ENCODE measurements at places on chromosomes 11 and 22.
A peak's percentile ranks its signal among the peaks of the same experiment; 100 is the strongest.

GRCh38 chr22:35353318-35353717, 27.6 kb upstream of the HMOX1 start:
- no peak for DNase-seq

- no peak for DNase-seq
Measured at GRCh38 chr11:133266986-133267385, 265.3 kb downstream of the OPCML start.

DNA sequence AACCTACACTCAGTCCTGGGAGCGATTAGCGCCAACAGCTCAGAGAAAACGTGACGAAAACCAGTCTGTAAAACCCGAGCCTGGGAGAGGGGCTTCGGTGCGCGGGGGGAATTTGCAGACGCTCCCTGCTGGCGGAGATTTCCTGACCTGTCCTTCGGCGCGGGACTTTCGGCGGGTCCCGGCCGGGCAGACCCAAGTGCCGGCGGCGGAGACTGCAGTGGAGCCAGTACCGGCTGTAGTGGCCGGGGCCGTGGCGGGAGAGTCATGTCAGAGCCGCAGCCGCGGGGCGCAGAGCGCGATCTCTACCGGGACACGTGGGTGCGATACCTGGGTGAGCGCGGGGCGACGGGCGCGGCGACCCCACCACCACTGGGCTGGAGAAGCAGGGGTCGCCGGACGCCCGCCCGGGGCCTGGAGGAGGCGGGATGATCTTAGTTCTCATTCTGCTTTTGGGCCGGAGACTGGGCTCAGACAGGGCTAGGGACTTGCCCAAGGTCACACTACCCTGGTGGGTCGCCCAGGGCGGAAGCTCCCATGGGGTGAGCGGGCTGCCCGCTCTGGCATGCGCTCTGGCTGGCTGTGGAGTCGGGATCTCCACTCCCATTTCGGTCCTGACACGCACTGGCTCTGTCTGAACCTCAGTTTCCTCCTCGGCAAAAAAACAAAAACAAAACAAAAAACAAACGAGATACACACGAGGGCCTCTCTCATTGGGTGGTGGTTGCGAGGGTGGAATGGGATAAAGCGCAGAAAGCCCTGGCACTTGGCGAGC, at the start of gene MTFP1:
TSS of gene MTFP1 (plus strand) at position 153 of the 772 bp plus-strand sequence. CDS start at position 265, 112 bp downstream.
- DNase-seq = peak; percentile 57

GRCh38 chr11:63369165-63369970, at the start of gene SLC22A9:
SLC22A9 (plus strand) TSS chr11:63369785; CDS start chr11:63370057, 272 bp downstream.
- no peak for DNase-seq

DNA sequence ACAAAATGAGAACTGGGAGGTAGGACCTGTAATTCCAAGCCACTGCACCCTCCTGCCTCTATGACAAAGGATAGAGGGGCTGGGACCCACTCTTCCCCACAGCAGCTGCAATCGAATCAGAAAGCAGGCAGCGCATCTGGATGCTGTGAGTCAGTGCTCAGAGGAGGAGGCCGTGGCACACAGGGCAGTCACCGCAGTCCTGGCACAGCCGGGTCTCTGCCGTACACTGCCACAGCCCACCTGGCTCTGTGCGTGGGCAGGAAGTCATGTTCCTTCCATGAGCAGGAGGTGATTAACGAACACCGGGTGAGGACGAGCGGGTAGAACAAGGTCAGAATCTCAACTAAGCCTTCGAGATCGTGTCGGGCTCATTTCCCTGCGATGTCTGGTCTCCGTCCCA, 30.2 kb upstream of the PPFIA1 start:
- DNase-seq = no peak

- DNase-seq = peak; percentile 38
Measured at GRCh38 chr11:70270877-70271648, 573 bp downstream of the PPFIA1 start.

DNA sequence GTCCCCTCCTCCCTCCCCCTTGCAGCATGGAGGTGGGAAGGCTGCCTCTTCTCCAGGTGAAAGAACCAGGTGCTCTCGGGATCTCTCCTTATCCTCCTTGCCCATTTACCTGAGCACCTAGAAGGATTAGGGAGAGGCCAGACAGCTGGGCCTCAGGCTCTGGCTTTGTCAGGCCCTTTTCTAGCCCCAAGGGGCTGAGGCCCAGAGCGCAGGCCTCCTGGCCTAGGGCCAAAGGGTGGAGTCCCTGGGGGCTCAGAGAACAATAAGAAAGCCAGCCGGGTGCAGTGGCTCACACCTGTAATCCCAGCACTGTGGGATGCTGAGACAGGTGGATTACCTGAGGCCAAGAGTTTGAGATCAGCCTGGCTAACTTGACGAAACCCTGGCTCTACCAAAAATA, 5.4 kb upstream of the TTLL1 start:
- no peak for DNase-seq

DNA sequence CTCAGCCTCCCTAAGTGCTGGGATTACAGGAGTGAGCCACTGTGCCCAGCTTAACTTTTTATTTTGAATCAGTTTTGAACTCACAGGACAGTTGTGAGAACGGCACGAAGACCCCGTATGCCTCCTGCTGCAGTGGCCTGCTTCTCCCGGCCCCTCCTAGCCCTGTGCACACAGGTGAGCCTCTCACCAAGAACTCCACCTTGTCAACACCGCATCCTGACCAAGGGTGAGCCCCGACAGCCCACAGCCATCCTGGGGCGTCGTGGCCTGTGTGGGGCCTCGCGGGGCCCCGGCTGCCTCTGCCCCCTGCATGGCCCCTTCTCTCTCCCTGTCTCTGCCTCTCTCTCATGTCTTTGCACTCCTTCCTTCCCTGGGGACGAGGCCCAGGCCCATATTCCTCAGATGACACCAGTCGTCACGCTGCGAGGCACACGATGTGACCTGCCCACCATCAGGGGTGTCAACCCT, 38.8 kb downstream of the GNB1L start:
- no peak for DNase-seq

DNA sequence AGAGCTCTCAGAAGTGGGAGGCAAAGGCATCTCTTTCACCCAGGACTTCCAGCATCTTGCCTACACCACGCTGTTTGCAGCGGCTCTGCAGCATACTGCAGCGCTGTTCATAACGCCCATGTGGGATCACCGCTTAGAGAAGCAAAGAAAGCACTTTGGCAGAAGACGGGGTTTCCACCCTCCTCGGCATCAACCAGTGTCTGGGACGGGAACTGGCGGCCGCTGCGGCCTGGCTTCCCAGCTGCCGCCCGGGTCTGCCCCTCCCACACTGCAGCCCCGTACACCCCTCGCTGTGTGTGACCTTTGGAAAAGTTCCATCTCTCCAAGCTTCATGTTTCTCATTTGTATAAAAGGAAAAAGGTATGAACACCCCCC, 545 bp upstream of the TIRAP start:
- DNase-seq = no peak

DNA sequence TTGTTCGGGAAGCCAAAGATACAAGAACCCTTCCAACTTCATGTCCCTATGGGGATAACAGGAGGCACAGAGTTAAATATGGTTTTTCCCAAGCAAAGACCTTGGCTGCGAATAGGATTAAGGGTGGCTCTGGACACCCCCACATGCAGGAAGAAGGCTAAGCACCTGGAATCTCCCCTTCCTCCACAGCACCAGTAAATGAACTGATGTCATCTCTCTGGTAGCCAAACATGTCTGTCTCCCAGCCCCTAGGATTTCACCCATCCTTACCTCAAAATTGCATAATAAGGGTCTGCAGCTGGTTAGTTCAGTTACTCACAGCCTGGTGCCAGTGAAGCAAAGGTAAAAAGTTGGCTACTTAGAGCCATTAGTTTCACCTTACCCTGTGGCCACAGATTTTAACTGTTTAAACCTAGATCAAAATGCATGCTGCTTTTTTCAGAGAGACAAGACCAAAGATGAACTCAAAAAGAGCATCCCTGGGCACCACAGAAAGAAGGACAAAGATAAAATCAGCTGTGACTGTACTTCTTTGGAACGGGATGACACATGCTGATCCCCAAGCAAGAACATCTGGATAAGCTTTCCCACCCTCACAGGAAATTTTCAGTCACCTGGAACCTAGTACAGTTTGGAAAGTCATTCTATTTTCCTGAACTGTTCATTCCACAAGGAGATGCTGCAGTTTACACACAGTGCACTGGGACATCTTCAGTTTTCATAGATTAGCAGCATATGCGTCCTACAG, 77.2 kb upstream of the AKIP1 start:
- peak; percentile 33 for DNase-seq

GRCh38 chr11:85694385-85694980, 8.5 kb upstream of the CCDC89 start:
- DNase-seq = peak; percentile 68

GRCh38 chr11:66230156-66230555, 38.3 kb upstream of the RAB1B start:
- no peak for DNase-seq

DNA sequence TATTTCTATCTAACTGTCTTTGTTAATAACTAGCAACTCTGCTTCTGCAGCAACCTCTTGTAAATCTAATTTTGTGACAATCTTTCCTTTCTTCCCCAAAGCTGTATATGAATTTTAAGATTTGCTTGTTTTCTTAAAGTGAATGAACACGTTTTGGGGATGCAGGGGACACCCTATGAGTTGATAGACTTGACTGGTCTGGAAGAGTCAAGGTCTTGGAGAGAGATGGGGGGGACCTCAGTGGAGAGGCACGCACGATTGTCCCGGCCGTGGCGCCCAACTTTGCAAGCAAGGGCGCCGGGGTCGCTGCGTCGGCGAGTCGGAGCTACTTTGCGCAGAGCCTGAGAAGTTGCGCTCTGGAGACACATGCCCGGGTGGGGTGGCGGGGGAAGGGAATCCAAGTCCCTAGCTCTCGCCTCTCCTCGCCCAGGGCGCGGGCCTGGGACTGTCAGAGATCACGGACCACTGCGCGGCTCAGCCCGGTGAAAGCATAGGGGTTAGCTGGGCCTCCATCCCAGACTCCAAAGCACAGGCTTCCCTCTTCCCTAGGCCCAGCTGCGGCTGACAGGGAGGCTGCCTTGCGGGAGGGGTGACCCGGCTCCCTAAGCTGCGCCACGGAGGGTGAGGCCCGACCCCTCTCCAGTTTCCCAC, 854 bp downstream of the ABCC8 start:
- DNase-seq = no peak

- DNase-seq = no peak
Measured at GRCh38 chr11:92659793-92660192, 309.7 kb upstream of the MTNR1B start.

- no peak for DNase-seq
Measured at GRCh38 chr11:130420478-130421198, 7.8 kb downstream of the ADAMTS8 start.

DNA sequence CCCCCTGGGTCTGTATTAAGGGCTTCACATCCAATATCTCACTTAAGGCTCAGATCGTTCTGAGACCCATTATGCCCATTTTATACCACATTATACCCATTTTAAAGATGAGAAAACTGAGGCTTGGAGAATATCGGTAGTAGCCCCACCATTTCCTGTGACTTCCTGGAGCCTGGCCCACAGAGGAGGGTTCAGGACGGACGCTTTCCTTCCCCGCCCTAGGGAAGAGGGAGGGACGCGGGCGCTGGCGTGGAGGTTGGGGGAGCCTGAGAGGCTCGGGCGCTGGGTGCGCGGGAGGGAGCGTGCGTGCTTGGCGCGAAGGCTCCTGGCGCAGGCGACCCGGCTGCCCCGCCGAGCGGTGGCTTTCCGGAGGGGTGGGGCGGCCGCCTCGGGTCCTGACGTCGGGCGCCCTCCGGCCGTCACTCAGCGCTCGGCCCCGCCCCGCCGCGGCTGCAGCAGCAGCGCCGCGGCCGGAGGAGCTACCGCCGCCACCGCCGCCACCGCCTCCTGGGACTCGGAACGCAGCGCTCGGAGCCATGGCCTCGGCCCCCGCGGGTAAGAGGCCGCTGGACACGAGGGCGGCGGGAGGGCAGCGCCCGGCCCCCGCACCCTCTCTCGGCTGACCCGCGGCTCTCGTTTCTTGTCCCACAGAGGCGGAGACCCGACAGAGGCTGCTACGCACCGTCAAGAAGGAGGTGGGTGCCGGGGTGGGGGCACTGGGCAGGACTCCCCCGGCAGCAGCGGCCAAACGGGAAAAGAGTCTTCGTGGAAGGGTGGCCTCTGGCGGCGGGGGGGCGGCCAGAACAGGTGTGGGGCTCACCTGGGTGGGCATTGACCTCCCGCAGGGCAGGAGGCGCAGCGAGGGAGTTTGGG, at the start of gene SGSM1:
TSS of gene SGSM1 (plus strand) at position 422 of the 873 bp plus-strand sequence. CDS start at position 537, 115 bp downstream.
- peak; percentile 29 for DNase-seq

- peak; percentile 51 for DNase-seq
Measured at GRCh38 chr22:40757071-40757470, 62.1 kb downstream of the SLC25A17 start.

DNA sequence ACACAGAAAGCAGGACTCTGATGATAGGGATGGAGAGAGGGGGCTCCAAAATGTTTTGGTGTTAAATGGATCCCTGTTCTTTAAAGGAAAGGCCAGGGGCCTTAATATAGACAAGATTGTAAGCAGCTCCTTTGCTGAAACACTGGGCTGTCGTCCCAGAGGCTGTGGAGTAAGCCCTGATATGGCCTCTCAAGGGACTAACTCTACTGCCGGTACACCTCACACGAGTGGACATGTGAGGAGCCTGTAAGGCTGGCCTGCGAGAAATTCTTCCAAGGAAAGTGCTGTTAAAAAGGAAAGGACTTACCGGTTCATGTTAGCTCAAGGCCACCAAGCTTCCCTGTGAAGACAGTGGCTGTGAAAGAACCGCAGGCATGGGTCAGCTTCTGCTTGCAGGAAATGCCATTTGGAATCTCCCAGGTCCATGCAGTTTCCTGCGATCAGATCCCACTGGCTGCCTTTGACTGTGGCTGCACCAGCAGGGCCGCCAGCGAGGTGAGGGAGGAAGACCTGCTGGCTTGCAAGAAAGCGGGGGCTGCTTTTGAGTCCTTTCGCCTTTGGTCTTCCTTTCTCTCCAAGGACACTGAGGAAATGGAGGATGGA, 106.6 kb downstream of the PRR5L start:
- DNase-seq = no peak

- DNase-seq = no peak
Measured at GRCh38 chr11:127693686-127694085, 693.1 kb upstream of the KIRREL3 start.

GRCh38 chr22:20229916-20230775, 38.0 kb downstream of the RTN4R start:
- no peak for DNase-seq

- no peak for DNase-seq
Measured at GRCh38 chr11:117840881-117841550, 16.5 kb upstream of the FXYD2 start.

DNA sequence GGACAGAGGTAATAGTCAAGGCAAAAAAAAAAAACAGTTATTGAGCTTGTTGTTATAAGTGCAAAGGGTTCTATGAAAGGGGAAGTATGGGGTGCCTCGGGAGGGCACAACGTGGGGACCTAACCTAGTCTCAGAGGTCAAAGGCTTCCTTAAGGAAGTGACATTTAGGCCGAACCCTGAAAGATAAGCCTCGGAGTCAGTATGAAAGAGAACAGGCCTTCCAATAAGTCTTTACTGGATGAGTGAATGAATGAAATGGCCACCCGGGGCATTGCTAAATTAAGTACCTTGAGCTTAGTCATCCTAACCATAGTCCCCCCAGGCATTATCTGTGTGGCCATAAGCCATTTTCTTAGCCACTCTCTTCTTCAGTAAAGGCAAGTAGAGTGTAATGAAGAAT, 19.7 kb downstream of the FLI1 start:
- DNase-seq = no peak

DNA sequence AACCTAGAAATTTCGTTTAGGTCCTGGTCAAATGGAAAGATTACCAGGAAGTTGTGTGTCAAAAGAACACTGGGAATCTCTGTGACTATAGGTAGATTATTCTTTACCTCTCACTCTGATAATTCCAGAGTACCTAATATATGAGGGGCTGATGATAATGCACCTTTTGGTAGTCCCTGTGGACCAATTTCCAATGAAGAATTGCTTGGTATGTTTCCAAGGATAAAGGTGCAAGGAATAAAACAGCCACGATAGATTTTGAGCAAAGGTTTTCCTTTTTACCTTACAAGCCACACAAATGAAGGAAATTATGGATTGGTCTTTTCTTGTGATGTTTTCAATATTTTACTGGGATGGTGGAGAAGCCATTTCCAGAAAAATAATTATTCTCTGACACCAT, at the start of gene OR8H1:
TSS of gene OR8H1 (minus strand) at position 101 of the 400 bp plus-strand sequence. CDS start 1,192 bp downstream, outside the sequence.
- no peak for DNase-seq

Measured in HCEC 1CT (cell line).